ENCODE measurements at places on chromosomes 2 and 18.

DNA sequence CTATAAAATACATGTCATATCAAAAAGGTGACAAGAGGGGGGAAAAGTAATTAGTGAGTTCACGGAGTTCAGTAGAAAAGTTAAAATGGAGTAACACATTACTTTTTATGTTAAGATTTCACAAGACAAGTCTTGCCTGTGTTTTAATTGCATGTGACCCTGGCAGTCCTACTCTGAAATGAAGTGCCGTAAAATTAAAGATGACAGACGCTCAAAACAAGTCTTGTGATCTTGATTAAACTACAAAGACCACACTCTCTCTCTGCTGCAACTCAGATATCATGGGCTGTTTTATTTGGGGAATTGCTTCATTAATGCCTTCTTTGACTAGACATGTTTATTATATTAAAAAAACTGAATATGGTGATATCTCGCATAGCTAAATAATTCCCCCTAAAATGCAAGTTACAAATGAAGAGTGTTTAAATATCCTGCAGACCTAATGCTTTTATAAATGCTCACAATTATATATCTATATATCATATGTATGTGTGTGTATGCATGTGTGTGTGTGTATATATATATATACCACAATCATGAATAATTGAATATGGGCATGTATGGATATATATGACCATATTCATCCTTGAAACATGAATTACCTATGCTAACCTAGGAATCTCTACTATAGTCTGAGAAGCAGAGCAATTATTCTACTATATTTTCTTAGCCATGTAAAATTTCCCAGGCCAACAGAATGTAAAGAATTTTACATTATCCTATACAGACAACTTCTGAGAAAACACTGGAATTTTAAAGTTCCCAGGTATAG, 647.5 kb downstream of the ARHGAP15 start:
- no peak for DNase-seq

DNA sequence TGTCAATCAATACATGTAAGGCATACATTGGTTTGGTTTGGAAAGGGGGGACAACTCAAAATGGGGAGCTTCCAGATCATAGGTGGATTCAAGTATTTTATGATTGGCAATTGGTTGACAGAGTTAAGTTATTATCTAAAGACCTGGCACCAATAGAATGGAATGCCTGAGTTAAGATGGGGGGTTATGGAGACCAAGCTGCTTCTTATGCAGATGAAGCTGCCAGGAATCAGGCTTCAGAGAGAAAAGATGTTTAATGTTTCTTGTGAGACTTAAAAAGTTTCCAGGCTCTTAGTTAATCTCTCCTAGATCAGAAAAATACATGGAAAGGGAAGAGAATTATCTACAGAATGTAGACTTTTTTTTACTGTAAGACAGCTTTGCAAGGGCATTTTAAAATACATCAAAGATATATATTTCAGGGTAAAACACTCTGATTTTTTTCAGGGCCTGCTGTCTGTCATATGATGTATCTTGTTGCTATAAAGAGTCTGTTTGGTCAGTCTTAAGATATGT, 1343.2 kb upstream of the LRRTM1 start:
- no peak for DNase-seq

- DNase-seq = no peak
These were observed 16.9 kb upstream of the BAZ2B start for GRCh38 chr2:159633219-159633618.

GRCh38 chr18:13422541-13423147, 204.1 kb downstream of the LDLRAD4 start:
- no peak for DNase-seq

GRCh38 chr2:42336361-42336965, 24.6 kb downstream of the COX7A2L start:
- no peak for DNase-seq

- no peak for DNase-seq
These were observed 17.2 kb downstream of the TNP1 start for GRCh38 chr2:216842636-216843035.

DNA sequence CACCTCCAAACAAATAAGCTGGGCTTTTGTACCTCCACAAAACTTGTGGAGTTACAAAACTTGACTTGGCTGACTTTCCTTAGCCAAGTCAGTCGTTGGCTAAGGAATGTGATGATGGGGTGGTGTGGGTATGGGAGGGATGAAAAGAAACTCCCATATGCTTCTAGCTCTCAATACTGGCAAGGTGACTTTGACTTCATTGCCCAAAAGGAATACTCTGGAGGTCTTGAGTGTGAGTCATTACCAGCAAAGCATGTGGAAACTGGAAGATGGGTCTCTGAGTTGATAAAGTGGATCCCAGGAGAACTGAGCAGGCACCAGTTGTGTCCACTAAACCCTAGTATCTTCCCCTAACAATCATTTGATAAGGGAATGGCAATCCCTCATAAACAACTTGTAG, 226.7 kb downstream of the GULP1 start:
- peak; percentile 65 for DNase-seq

GRCh38 chr2:24360050-24360962, at the start of gene ITSN2:
TSS of gene ITSN2 (minus strand) at chr2:24360536. CDS start at chr2:24328082, 32,454 bp downstream.
- peak; percentile 67 for DNase-seq

GRCh38 chr2:231104115-231104713, 20.6 kb downstream of the HTR2B start:
- DNase-seq = peak; percentile 82

GRCh38 chr2:239306274-239307220, 94.3 kb downstream of the HDAC4 start:
- no peak for DNase-seq

DNA sequence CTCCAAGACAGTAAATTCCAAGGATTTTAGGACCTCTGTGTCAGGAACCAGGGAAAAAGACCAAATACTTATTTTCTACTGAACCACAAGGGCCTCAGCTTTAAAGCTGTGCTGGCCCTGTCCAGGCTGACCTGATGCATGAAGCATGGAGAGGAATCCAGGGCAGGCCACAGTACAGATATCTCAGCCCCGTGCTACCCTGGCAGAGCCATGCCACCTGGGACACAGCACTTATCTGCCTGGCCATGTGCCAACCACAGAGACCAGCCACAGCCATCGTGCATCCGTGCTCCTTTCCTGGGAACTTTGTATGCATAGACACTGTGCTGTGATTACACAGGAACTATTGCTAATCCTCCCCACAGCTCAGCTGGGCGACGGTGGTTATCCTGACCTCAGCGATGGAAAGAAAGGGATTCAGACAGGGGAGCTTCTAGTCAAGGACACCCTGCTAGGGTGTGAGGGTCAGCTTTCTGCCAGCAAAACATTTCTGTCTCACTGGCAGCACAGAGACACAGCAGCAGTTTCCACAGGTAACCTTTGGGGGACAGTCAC, 687.4 kb upstream of the ID2 start:
- no peak for DNase-seq

DNA sequence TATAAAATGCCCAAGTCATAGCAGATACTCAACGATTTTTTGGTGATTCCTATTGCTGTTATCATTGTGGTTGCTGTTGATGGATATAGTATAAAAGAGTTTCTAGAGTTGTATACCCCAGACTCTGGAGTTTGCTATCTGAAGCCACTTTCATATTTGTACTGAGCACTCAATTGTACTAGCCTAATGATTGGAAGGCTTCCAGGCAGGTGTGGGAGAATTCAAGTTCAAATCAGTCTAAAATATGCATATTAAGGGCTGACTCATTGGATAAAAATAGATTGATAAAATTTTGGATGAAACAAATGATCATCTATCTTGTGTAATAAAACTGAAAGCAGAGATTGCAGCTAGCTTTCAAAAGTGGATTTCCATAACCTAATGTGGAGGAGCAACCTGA, 122.9 kb downstream of the NEB start:
- no peak for DNase-seq

GRCh38 chr2:121090088-121090715, 194.8 kb downstream of the TFCP2L1 start:
- DNase-seq = no peak

DNA sequence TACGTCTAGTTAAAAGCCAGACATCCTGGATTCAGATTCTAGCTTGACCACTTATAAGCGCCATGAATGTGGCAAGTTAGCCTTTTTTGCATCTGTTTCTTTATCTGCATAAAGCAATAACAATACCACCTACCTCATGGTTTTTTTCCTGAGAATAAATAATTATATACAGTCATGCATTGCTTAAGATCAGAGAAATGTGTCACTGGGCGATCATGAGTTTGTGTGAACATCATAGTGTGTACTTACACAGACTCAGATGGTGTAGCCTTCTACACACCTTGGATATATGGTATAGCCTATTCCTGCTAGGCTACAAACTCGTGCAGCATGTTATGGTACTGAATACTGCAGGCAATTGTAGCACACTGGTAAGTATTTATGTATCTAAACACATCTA, 84.7 kb upstream of the PELI1 start:
- no peak for DNase-seq

- DNase-seq = peak; percentile 58
These were observed 55.4 kb upstream of the NCOA1 start for GRCh38 chr2:24435391-24436316.

DNA sequence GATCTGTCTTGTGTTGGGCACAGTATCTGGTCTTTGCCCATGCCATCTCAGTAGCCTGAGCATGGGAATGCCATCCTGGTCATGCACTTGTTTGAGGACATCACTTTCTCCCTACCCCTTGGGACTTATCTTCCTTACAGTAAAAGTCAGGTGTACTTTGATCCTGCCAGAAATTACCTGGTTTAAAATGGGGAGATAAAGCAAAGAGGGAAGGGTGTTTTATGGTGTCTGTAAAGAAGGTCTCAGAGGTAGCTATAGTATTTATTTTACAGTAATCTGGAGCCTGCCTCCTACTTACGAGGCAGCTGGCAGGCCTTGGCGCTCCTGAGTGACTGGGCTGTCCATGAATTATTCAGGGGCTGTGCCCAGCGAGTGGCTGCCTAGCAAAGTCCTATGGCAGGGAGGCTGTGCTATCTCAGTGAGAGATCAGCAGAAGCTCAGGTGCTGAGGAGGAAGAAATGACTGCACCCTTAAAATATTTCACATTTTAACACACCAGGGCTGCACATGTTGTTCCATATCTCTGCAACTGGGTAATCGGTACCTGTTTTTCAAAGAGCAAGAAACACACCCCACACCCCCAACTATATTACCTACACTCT, 93.9 kb downstream of the SPTBN1 start:
- DNase-seq = no peak

DNA sequence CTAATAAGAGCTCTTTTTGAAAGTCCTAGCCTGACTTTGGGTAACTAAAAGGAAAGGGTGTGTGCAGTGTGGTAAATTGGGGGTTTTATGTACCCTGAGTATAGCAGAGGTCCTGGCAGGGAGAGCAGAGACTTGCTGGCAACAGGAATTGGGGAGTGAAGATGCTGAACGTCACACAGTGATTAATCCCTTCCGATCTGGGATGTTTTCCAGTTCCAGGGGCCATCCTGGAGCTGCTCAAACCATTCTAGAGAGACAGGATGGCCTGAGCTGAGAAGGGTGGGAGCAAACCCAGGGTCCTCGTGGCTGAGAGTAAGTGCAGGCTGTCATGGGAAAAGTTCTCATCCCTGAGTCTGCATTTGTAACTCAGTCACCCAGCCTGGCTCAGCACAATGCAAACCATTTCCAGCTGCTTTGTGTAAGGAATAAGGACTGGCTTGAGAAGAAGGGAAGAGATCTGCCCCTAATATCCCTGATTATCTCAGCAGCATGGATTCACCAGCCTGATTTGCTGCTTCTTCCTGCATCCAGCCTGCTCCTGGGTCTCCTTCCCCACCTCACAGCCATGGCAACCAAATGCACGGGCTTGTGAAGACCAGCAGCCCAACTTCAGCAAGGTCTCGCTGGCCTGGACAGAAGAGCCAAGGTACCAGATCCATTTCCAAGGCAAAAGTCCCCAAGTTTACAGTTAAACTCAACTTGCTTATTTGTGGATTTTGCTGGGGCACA, 47.1 kb upstream of the CELF4 start:
- peak; percentile 81 for DNase-seq

DNA sequence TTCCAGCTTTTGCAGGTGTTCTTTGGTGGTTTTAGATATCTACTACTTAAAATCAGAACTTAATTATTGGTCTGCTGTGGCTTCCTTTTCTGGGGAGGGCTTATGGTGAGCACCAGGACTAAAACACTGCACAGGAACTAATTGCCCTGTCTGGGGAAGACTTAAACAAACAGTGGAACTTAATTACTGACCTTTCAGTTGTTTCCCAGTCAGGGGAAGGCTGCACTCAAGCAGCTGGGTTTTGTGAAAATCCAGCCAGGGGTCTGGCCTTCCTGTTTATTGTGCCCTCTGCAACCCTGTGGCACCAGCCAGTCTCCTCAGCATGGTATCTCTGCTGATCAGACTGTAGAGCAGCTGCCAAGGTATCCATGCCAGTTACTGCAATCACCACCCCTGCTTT, 398.2 kb downstream of the ADCYAP1 start:
- no peak for DNase-seq

DNA sequence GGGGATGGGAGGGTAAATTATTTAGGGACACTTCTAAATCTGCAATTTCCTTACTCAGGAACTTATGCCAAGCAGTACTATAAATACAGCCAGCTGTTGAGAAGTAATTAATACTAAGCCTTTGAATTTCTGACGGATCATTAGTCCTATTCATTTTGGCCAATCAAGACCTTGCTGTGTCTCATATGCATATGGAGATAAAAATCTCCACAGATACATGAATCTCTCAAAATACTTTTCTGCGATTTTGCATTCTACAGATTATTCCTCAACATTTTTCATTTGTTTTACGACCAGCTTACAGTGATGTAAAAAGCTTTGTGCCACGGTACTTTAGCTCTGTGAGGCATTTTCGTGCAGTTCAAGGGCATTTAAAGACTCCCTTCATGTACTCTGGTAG, 16.7 kb downstream of the LANCL1 start:
- DNase-seq = no peak

- no peak for DNase-seq
These were observed 16.1 kb downstream of the RASGRP3 start for GRCh38 chr2:33492399-33493134.

DNA sequence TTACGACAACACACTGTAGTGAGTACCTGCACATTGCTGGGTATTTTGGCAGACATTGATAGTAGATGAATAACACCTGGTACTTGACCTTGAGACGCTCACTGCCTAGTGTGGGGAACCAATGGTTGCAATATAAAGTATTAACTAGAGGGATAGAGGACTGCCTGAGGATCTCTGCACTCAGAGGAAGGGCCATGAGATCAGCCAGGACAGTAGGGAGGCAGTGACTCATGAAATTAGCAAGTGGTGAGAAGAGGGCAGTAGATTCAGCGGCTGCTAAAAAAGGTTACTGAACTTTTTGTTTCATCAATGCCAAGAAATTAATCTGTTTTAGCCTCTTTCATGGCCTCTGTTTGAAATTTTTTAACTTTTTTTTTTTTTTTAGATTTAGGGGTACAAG, 250.8 kb upstream of the TCF4 start:
- DNase-seq = no peak

GRCh38 chr18:70149616-70150301, 55.7 kb downstream of the RTTN start:
- no peak for DNase-seq

GRCh38 chr2:31765078-31765945, 184.6 kb upstream of the SRD5A2 start:
- no peak for DNase-seq

DNA sequence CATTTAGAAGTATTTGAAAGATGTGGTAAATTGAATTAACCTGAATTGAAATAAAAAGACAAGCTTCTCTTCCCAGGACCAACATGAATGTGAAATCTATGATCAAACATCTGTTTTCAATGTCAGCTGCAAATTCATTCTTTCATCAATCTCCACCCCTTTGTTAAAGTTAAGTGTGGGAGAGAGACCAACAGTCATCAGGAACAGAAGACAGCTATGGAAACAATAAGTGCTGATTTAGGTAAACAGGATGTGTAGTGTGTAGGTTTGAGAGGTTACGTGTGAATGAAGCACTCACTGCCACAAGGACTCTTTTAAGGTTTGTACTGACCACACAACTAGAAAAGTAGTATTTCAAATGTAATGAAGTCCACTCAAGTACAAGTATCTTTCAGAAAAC, 1659.8 kb upstream of the CELF4 start:
- no peak for DNase-seq
